HCEC 1CT (cell line): ENCODE measurements at places on chromosomes 5 and 9.
A peak's percentile ranks its signal among the peaks of the same experiment; 100 is the strongest.

- DNase-seq, result no peak
Measured at GRCh38 chr5:164370841-164371240, 865.4 kb downstream of the MAT2B start.

DNA sequence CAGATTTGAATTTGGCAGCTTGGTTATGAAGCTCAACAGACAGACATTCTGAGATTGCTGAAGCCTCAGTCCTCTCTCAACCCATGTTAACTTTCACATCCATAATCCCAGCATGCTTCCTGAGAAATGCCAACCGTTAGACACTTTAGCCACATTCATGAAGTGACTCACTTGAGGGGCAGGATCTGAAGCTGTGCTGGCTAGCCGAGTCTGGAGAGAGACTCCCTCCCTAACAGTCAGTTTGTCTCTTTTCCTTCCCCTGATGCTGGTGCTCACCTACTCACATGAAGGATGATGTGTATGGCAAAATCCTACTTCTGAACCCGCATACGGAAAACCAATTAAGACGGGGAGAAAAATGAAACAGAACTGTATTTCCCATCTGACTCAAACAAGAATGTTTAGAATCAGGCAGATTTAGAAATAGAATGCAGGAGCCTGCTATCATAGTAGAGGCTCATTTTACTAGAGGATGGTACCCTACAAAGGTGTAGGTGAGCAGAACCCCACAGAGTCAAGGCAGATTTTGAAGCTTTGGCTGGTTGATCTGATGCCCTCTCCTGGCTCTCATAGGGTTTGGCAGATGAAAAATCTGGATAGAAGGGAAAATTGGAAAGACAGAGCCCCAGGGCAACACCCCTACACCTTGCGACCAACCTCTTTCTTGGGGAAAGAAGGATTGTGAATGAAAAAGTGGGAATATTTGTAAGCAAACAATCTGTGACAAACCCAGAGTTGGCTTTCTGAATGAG is 150.9 kb upstream of the LHFPL2 start:
- peak; percentile 29 for DNase-seq

DNA sequence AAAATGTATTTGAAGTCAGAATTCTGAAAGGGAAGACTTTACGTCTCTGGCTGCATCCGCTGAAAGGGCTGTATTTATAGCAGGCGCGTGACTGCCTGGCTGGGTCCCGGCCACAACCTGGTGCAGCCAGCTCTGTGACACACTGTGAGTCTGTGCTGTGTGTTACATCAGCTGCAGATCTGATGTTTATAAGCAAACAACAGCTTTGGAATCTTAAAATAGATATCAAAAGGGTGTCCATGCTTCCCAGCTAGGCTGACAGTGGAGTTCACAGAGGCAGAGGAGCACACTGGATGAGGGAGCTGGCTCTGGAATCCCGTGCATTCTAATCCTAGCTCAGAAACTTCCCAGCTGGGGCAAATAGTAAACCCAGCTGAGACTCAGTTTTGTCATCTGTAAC is 433.4 kb upstream of the BRINP1 start:
- no peak for DNase-seq

GRCh38 chr5:116658141-116658540 is 83.5 kb upstream of the SEMA6A start:
- no peak for DNase-seq

DNA sequence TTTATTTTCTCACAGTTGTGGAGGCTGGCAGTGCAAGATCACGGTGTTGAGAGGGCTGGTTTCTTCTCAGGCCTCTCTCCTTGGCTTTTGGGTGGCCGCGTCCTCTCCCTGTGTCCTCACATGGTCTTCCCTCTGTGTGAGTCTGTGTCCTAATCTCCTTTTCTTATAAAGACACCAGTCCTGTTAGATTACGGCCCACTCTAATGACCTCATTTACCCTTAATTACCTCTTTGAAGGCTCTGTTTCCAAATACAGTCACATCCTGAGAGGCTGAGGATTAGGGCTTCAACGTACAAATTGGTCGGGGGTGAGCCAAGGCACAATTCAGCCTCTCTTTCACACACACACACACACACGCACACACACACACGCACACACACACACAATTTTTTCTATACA is 73.0 kb downstream of the UGCG start:
- DNase-seq, result no peak

GRCh38 chr9:123395689-123396511 is 39.9 kb downstream of the CRB2 start:
- no peak for DNase-seq

- no peak for DNase-seq
Measured at GRCh38 chr9:120395376-120395775, 184.6 kb downstream of the CDK5RAP2 start.

DNA sequence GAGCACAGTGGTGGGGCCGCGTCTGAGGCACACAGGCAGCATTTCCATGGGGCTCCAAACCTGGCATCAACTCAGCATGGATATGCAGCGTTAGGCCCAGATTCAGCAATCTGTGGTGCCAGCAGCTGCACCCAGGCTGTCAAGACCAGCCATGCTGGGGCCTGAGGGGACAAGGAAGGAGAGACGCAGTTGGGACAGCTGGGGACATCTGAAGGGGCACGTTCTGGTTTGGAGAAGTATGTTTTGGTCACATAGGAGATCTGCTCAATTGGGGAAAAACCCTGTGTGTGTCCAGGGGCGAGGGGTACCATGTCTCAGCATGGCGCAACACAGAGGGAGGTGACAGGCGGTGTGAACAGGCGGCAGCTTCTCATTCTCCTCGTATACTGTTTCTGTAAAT is 66.6 kb upstream of the ECM2 start:
- no peak for DNase-seq
